ENCODE measurements at places on chromosomes 6 and 20.
A peak's percentile ranks its signal among the peaks of the same experiment; 100 is the strongest.

GRCh38 chr6:166705069-166705468 lies 78.0 kb upstream of the RPS6KA2 start:
- DNase-seq, result no peak

DNA sequence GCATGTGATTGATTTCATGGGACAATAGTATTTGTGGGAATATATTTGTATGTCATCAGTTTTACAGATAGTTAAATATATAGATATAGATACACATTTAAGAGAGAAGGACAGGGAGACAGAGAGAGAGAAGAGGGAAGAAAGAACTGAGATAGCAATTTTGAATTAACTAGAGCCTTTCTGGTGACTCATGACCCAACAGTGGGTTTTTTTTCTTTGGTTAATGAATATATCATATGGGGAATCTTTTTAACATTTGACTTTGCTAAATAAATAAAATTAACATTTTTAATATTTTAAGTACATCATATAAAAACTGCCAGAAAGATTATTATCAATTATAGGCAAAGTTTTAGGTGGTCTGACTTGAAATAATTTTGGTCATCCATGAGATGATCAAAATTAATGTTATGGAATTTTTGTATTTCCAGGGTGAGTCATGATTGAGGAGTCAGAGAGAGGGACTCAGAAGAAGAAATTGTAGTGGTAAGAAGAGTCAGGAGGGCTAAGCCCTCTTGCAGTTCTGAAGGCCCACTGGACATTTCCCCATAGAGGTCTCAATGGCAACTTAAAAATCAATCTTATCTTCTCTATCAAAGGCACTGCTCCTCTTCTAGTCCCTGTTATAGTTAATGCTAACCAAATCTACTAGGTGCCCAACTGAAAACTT lies 508.1 kb upstream of the MAP3K7 start:
- DNase-seq, result no peak

GRCh38 chr20:50820515-50821256 lies 25.8 kb downstream of the BCAS4 start:
- DNase-seq, result no peak

DNA sequence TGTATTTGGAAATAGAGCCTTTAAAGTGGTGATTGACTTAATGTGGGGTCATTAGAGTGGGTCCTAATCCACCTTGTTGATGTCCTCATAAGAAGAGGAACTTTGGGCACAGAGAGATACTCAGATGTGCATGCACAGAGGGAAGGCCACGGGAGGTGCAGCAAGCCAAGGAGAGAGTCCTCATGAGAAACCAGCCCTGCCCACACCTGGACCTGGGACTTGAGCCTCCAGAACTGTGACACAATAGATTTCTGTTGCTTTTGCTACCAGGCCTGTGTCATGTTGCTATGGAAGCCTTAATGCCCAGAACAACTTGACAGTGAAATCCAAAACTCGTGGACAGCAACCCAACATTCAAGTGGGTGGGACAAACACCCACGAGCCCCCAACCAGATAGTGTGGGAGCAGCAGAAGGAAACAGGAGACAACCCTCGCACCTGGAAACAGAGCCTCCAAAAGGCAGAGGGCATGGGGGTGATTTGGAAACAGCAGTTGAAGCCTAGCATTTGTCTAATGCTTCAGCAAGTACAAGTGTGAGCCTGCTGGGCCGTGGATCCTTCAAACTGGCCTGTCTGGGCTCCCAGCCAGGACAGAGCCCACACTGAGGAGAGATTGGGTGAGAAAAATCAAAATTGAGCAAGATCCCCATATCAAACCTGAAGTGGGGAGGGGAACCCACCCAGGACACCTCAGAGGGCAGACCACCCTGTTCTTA lies 201.0 kb upstream of the CST7 start:
- DNase-seq, result peak; percentile 54

DNA sequence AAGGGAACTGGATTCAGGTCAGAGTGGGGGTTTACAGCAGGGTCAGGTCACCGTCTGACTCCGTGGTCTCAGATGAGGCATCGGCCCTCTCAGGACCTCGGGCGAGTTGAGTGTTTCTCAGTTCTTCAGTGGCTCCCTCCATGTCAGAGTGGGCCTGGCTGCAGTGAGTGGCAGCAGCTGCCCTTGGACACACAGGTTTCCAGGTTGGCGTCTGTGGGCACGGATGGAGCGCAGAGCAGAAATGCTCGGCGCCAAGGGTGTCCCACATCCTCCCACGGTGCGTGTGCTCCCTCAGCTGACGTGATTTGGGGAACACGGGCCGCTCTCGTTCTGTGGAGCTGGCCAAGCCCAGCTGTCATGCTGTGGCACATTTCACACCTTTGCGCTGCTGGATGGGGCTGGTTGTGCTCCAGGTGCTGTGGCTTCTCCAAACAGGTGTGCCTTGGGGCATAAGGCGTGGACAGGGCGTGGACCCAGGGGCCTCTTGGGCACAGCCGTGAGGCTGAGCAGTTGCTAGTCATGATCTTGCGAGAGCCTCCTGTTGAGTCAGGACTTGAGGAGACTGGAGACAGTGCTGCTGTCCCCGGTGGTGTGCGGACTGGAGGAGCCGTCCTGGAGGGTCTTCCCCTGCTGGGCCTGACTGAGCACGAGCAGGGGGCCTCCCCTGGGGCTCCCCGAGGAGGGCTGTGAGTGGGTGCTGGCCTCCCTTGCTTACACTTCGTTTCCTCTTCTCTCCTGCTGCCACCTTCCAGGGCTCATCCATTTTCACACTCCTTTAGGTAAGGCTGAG lies 9.5 kb upstream of the DNAJC5 start:
- no peak for DNase-seq

- DNase-seq, result no peak
Observed at GRCh38 chr6:166798652-166799051, 157.7 kb downstream of the RNASET2 start.

GRCh38 chr6:168331058-168331457 lies 11.5 kb upstream of the DACT2 start:
- no peak for DNase-seq

- DNase-seq, result no peak
Observed at GRCh38 chr6:88374553-88374952, 208.4 kb upstream of the CNR1 start.

GRCh38 chr6:133806382-133807140 lies 82.4 kb upstream of the TCF21 start:
- DNase-seq, result no peak

DNA sequence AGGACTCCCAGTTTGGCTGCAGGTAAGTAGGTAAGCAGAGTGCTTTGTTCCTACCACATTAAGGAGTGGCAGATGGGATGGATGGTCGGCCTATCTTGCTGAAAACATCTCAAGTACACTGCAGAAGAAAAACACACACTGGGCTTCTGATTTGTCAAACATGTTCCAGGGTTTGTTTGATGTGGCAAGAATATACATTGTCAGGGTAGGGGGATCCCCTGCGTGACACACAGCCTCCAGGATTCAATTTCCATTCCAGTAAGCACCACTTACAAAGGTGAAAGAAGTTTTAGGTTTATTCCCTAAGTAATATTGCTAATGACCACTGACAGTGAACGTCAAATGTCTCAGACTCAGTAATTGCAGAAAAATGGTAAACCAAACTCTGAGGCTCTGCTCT lies 26.0 kb upstream of the KIF16B start:
- DNase-seq, result no peak

GRCh38 chr6:71471718-71472117 lies 183.1 kb downstream of the OGFRL1 start:
- no peak for DNase-seq

DNA sequence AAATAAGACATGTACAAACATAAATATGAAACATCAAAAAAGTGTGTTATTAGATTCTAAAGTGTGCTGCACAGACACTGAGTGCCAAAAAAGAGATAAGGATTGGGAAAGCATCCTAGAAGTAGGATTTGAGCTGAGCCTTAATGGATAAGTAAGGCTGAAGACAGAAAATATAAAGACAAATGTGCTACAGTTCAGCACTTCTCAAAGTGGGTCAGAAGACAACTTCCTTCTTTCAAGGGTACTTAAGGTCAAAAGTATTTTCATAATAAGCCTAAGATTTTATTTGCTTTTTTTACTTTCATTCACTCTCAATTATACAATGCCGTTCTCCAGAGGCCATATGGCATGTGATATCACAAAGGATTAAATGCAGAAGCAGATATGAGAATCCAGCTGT lies 16.8 kb downstream of the USP45 start:
- no peak for DNase-seq

- no peak for DNase-seq
Observed at GRCh38 chr6:85127696-85128243, 322.1 kb upstream of the NT5E start.

DNA sequence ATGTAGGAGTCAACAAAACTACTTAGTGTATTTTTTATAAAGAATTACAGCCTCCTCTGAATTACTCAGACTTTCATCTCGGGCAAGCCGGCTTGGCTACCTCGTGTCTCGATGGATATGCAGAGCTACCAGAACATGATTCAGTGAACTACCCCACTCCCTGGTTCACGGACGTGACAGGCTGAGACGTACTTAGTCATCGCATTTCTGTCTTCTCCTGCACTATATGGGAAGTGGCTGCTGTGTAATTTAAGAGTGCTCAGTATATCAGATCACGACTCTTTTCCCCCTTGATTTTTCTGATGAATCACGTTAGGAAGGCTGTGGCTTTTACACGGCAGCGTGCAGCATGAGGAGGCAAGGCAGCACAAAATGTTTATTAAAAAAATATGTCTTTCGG lies 302.7 kb upstream of the ZFP64 start:
- DNase-seq, result no peak

DNA sequence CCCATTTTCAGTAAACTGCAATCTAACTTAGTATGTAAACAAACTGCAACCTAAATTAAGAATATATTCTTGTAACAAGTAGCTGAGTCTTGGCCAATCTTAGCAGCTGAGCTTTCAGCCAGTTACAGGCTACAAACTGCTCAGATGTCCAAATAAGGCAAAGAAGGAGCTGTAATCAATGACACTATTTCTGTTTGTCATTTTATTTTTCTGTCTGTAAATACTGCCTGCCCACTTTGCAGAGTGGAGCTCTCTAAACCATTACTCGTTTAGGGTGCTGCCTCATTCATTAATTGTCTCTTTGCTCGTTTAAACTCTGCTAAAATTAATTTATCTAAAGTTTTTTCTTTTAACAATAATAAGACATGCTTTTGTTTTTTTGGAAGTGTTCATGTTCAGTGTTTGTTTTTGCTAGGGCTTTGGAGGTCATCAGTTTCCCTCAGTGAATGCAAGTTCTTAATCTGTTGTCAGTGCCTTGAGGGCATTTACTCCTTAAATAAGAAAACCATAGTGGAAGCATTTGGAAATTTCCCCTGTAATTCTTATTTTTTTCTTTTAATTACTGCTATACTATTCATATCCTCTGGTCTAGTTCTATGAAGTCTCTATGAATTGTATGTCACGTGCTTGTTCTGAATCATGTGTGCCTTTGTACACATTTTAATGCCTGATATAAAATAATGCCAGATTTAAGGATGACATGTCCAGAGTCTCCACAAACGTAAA lies 3.6 kb upstream of the PRL start:
- DNase-seq, result no peak

- DNase-seq, result no peak
Observed at GRCh38 chr6:132142308-132142707, 191.1 kb upstream of the CCN2 start.

DNA sequence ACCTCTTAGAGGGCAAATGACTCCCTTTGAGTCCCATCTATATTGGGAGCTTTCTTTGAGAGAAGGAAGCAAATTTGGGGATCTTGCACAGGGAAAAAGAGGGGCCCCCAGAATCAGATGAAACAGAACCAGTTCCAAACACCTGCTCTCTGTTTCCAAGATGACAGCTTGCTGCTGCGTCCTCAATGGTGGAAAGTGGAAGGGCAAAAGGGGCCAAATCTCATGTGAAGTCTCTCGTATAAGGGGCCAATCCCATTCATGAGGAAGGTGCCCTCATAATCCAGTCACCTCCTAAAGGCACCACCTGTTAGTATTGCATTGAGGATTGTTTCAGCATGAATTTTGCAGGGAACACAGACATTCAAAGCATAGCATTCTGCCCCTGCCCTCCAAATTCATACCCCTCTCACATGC lies 483 bp upstream of the SERPINB1 start:
- no peak for DNase-seq

- DNase-seq, result no peak
Observed at GRCh38 chr6:122381494-122382265, 17.8 kb upstream of the HSF2 start.

DNA sequence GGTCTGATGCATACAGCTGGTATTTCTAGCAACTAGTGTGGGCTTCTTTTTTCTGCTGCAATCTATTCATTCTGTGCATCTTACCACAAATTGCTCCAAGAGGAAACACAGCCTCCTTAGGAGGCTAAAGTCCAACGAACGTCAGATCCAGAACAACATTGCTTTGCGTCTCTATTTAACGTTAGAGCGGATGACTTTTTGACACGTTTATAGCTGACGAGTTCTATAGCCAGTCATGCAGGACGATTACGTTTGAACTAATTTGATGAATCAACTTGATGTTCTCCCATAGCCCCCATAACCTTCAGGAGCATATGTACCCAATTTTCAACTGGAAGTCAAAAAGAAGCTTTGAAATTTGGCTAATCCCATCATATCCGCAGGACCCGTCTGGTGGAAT lies 59.9 kb downstream of the TSHZ2 start:
- no peak for DNase-seq

GRCh38 chr6:110681543-110682459 lies 133.5 kb downstream of the CDK19 start:
- DNase-seq, result no peak

DNA sequence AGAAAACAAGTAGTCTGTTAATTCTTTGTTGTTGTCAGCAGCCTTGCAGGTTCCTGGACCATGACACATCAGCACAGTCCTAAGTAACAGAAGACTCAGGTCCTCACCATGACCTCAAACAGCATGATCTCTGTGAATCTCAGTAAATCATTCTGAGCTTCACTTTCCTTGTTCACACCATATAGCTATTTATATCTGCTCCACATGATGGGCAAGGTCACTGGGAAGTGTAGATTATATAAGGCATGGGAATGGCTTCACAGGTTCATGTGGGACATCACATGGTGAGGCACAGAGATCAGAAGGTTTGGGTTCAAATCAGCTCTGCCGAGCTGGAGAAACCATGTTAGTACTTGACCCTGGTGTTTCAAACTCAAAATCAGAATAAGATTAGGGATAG lies 245.4 kb upstream of the SPTLC3 start:
- DNase-seq, result no peak

- no peak for DNase-seq
Observed at GRCh38 chr20:5734602-5735001, 15.6 kb upstream of the SHLD1 start.

DNA sequence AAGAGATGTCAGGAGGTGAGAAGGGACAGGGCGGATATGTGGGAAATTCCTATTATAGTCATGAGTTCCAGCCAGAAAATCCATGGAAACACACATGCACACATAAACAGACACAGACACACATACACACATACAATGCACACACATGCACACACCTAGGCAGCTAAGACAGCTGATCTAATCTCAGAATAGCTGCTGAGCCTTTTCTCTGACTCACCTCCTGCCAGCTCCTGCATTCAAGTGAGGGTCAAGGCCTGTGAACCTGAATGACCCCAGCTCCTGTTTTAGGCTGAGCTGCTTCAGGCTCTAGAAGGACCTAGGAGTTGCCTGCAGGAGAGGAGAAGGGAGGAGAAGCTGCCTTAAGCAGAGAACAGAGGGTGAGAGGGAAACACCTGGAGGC lies 21.6 kb upstream of the RAET1L start:
- DNase-seq, result no peak

GRCh38 chr6:157436944-157437336 lies 56.0 kb downstream of the ZDHHC14 start:
- no peak for DNase-seq

- no peak for DNase-seq
Observed at GRCh38 chr6:170487707-170488329, 65.3 kb downstream of the PSMB1 start.

- no peak for DNase-seq
Observed at GRCh38 chr6:115984809-115985208, 75.9 kb downstream of the FRK start.
